Sigmoid colon (tissue), 7 donors: ENCODE measurements at places on chromosomes 11 and 22. TPM values are rescaled to one million over a fixed set of nuclear protein-coding genes. Genes with fewer than 3 reads are reported as not detected.

DNA sequence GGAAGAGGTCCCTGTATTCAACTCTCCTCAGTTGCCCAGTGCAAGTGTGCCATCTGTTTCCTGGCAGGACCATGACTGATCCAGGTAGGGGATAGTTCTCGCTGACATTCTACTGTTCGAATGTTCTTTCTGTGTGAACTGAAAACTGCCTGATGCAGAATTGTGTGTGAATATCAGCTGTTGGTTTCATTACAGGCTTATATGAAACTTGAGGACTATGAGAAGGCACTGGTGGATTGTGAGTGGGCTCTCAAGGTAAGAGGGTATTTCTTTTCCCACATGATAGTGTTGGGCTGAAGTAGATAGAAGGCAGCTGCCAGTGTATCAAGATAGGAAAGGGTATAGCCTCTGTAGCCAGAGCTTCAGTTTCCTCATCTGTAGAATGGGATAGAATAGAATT, 15.3 kb downstream of the TTC12 start:
- no peak for DNase-seq

- DNase-seq = peak; percentile 87
These were observed 36.7 kb downstream of the ADAMTS8 start for GRCh38 chr11:130391711-130392110.

GRCh38 chr11:120054016-120054752, 83.7 kb downstream of the TRIM29 start:
- DNase-seq = no peak

- DNase-seq = no peak
These were observed 23.9 kb downstream of the LRFN4 start for GRCh38 chr11:66880496-66881450.

Gene EMID1
- polyA plus RNA-seq = 3.6 TPM

- no peak for DNase-seq
These were observed 276.9 kb downstream of the KIRREL3 start for GRCh38 chr11:126723665-126724045.

Gene TSGA10IP
- not detected for polyA plus RNA-seq

Gene DAGLA
- polyA plus RNA-seq = 6.2 TPM

- no peak for DNase-seq
These were observed 8.3 kb upstream of the NCR3LG1 start for GRCh38 chr11:17343257-17343656.

Gene DNHD1
- polyA plus RNA-seq = 3.6 TPM

Gene CRYBA4
- not detected for polyA plus RNA-seq

GRCh38 chr22:27267145-27267544, 534.4 kb downstream of the MN1 start:
- DNase-seq = no peak

GRCh38 chr11:108351468-108351867, 115.9 kb downstream of the C11orf65 start:
- DNase-seq = no peak

Gene APOL1
- 11.3 TPM for polyA plus RNA-seq

GRCh38 chr22:22816766-22817410, 70.7 kb upstream of the IGLL5 start:
- no peak for DNase-seq

DNA sequence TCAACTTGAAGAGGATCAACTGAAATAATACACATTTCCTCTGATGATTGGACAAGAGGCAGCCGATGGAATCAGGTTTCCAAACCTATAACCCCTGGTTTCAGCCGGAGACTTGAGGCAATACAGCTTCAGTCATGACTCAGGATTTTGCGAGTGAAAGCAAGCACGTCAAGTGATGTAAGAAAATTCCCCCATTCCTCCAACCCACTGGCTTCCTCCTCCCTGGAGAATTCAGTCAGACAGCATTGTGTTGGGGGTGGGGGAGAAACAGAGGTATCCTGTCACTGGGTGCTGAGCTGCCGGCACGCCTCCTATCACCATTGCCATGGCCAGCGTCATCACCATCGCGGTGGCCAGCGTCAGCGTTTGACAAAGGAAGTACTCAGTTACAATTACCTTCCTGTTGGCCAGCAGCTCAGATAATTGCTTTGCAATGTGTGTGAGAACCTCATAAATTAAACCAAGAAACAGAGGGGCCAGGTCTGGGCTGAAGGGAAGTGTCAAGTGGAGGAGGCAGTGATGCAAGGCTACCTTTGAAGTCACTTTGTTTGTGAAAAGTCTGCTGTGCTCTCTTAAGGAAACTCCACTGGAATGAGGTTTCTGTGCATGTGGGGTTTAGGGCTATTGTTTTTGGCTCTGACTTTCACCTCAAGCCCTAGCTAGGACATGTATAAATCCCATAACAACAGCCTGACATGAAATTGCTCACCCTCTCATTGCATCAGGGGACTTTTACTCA, 50.2 kb downstream of the LIF start:
- peak; percentile 92 for DNase-seq

- DNase-seq = no peak
These were observed 9.6 kb upstream of the SYT8 start for GRCh38 chr11:1825039-1825740.

Gene SCGB2A2
- polyA plus RNA-seq = not detected

- no peak for DNase-seq
These were observed 868.0 kb downstream of the NTM start for GRCh38 chr11:132238331-132238866.

DNA sequence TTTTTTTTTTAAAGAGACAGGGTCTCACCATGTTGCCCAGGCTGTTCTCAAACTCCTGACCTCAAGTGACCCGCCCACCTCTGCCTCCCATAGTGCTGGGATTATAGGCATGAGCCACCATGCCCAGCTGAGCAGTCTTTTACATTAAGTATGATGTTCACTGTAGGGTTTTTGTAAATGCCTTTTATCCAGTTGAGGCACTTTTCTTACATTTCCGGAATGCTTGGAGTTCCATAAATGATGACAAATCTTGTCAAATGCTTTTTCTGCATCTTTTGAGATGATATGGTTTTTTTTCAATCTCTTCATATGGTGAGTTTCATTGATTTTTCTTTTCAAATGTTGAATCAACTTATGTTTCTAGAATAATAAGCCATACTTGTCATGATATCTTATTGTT, 29.4 kb upstream of the CTTN start:
- no peak for DNase-seq

Gene APOA5
- polyA plus RNA-seq = not detected

GRCh38 chr11:16226245-16226644, 130.1 kb downstream of the SOX6 start:
- DNase-seq = peak; percentile 49

DNA sequence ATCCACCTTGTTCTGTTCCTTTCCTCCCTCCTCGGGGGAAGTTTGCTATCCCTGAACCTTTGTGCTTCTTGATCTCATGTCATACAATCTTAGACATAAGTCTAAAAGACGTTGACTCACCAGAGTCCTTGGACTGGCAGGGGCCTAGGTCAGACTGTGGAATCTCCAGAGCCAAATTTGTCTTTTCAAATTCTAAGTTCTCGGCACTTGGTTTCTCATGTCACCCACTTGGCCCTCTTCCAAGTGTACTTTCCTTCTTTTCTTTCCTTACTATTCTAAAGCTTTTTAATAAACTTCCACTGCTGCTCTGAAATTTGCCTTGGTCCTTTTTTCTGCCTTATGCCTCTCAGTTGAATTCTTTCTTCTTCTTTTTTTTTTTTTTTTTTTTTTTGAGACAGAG, 30.1 kb upstream of the SMPD1 start:
- no peak for DNase-seq

Gene PSMC3
- 117 TPM for polyA plus RNA-seq

Gene FOSL1
- polyA plus RNA-seq = 2.9 TPM

GRCh38 chr11:129723761-129724162, 91.9 kb upstream of the TMEM45B start:
- DNase-seq = no peak

Gene MS4A12
- 402 TPM for polyA plus RNA-seq

DNA sequence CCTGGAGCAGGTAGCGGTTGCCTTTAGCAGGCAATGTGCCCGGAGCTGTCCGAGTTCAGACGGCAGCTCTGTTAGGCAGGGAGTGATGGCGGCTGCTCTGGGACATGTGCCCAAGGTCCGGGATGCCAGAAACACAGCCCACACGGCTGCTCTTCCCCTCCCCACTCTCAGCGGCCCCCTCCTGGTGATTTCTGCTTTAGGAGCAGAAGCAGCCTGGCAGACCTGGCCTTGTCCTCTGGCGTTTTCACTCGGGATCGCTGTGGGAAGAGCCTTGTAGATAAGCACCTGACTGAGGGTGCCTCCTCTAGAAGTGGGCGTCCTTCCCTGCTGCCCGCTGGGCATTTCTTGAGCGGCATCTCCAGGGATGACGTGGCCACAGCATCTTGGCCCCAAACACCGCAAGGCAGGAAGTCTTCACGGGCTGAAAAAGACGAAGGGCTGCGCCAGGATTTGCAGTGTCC, 392.2 kb downstream of the TBC1D22A start:
- peak; percentile 77 for DNase-seq

DNA sequence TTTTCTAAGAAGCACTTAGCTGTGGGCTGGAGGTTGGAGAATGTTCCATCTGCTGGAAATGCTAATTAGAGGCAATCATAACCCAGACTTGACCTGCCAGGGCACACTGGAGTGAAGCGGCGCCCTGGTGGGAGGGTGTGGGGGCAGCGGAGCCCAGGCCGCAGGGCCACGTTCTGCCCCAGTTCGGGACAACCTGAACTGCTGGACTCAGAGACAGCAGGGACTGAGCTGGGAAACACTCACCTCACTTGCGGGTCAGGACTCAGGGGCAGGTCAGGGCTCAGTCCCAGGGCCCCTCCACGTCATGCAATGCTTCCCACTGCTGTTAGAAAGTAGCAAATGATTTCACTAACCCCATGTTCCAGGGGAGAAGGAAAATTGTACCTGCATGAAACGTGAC, 316.4 kb downstream of the NTM start:
- DNase-seq = no peak
